ENCODE measurements at places on chromosomes 6 and 20.

DNA sequence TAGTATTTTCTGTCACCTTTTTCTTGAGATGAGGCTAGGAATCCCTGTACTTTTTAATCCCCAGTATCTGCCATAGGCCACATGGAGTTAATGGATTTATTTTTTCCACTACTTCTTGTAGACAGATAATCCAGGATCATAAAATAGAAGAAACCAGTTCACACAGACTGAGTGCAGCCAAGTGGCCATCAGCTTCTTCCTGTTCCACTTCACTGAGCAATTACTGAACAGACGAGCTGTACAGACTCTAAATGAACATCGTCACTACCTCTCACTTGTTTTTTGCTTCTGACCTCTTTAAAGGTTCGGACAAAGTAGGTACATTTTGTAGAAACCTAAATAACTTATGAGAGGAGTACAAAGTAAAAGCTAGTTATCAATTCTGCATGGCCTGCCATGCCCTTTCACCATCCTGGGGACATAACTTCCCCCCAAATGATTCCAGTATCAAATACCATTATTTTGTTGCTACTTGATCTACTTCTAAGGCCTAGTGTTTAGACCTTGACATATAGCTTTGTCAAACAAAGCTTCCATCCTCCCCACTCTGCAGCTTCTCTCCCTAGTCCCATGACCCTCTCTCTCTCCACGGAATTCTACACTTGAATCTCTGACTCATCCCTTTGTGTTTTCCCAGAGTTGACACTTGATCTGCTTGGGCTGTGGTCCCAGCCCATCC, 34.4 kb upstream of the ARHGAP18 start:
- no peak for DNase-seq

DNA sequence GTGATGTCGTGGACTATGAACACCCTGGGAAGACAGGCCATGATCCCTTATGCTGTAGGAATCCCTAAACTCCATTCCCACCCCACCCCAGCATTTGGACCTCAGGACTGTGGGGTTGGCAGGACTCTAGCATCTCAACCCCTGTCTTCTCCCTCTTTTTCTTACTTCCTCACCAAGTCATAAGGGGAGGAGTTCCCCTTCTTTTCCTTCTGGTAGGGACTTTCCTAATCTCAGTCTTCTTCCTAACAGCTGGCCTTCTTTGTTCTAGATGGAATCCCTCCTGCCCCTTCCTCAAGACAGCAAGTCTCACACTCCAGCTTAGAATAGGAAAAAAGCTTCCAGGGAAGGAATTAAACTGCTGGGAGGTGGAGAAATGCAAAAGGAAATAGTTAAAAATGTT, 2.3 kb upstream of the SIRPB2 start:
- DNase-seq: no peak

GRCh38 chr20:21143194-21143890, 17.5 kb downstream of the KIZ start:
- no peak for DNase-seq

DNA sequence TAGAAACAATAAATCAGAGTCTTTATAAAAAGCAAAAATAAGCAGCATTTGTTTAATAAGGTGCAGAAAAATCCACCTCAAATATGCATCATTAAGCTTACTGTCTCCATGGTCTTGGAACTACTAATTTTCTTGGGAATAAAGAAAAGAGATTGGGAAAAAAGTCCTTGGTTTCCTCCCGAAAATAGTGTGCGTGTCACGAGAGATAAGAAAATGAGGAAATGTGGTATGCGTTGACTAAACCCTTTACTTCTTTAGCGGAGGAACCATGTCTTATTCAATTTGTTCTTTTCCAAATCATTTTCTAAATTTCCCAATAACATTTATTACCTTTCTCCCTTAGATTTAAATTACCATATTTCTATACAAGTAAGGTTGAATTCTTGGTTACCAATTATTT, 54.1 kb upstream of the HBS1L start:
- DNase-seq: no peak
